ENCODE measurements at places on chromosomes 2 and 18. TPM values are rescaled to one million over a fixed set of nuclear protein-coding genes. Genes with fewer than 3 reads are reported as not detected.

DNA sequence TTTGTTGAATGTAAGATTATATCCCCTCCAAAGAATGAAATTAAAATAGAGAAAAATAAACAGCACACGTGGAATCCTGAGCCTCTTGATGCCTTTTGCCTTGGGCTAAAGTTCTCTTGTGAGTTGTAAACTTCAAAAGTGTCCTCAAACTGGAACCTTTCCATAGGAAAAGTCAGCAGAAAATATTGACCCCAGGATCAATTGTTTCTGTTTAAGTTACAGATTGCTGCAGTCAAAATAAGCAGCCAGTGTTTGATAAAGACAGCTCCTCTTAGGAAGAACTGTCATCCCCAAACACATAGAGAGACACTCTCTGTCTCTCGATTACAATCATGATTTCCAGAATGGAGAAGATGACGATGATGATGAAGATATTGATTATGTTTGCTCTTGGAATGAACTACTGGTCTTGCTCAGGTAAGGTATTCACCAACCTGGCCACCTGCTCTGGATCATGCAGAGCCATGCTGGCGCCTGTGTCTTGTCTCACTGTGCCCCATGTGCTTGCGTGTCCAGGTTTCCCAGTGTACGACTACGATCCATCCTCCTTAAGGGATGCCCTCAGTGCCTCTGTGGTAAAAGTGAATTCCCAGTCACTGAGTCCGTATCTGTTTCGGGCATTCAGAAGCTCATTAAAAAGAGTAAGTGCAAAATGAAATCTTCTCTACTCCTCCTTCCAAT, at the start of gene SPP2:
Gene SPP2 (plus strand): TSS at position 248 of the 681 bp plus-strand sequence. CDS start 85 bp downstream, at position 333.
- H3K27ac ChIP-seq, result no peak within 1 kb of the TSS
- no peaks in the 10 kb centered on the region for H3K27me3 ChIP-seq
- H3K4me1 ChIP-seq, result no peaks in the 10 kb centered on the region
- no peaks in the 10 kb centered on the region for H3K36me3 ChIP-seq

- H3K4me3 ChIP-seq, result no peak overlapping the region
- no peak for DNase-seq
- H3K36me3 ChIP-seq, result no peaks in the 10 kb centered on the region
- no peaks in the 10 kb centered on the region for H3K27me3 ChIP-seq
- H3K4me1 ChIP-seq, result no peaks in the 10 kb centered on the region
- H3K27ac ChIP-seq, result no peak overlapping the region
These were observed 178.9 kb upstream of the SERPINE2 start for GRCh38 chr2:224217962-224218347.

GRCh38 chr2:98084151-98084868, 2.7 kb upstream of the VWA3B start:
- peaks cover 17% of the 10 kb centered on the region for H3K4me1 ChIP-seq
- no peak overlapping the region for H3K4me3 ChIP-seq
- no peak overlapping the region for H3K27ac ChIP-seq
- DNase-seq, result no peak
- H3K36me3 ChIP-seq, result no peaks in the 10 kb centered on the region

Gene TIGD1
- 6.6 TPM for total RNA-seq

GRCh38 chr2:193114827-193115226, 920.1 kb upstream of the TMEFF2 start:
- no peak overlapping the region for H3K27ac ChIP-seq
- no peaks in the 10 kb centered on the region for H3K4me1 ChIP-seq
- no peaks in the 10 kb centered on the region for H3K36me3 ChIP-seq
- DNase-seq, result no peak

- peaks cover 51% of the 10 kb centered on the region for H3K4me1 ChIP-seq
- no peaks in the 10 kb centered on the region for H3K36me3 ChIP-seq
- H3K4me3 ChIP-seq, result no peak overlapping the region
- no peak for DNase-seq
- H3K27me3 ChIP-seq, result no peaks in the 10 kb centered on the region
- H3K27ac ChIP-seq, result no peak overlapping the region
These were observed 68.2 kb downstream of the HS1BP3 start for GRCh38 chr2:20582600-20583221.

DNA sequence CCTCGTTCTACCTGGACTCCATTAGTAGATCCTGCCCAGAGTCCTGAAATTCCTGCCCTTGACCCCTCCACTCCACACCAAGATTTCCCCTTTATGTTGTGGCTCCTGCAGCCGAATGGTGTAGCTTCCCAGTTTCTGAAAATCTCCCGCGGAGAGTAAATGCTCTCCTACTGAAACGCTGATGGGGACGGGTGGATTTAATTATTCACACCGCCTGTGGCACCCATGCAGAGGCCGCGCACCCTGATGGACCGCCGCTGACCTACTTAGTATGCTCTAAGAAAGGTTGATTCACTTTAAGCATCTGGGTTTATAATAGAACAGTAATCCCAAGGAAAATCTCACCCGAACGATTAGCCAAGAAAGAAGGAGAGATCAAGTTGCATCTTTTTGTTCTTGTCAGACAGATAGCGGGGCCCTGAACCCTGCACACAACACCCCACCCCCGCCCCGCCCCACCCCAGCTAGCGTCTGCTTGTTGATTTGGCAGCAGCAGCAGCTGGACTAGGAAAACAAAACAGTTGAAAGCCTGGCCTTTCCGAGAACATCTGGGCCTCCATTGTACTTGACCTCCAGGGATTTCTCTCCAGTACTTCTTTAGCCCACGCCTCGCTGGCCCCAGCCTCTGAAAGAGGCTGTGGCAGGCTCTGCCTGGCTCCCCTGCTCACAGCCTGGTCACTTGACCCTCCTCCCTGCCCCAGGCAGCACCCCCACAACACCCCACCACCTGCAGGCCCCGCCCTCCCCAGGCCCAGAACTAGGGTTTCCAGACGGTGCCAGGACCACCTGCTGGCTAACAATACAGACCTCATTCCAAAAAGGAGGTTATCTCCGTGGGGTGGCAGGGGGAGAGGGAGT, 53.6 kb downstream of the DPYSL5 start:
- H3K36me3 ChIP-seq, result no peaks in the 10 kb centered on the region
- H3K4me3 ChIP-seq, result no peak overlapping the region
- H3K27me3 ChIP-seq, result no peaks in the 10 kb centered on the region
- no peak for DNase-seq
- H3K27ac ChIP-seq, result no peak overlapping the region

GRCh38 chr18:78125206-78125896, 854.3 kb upstream of the SALL3 start:
- H3K27ac ChIP-seq, result no peak overlapping the region
- peaks cover 2% of the 10 kb centered on the region for H3K27me3 ChIP-seq
- no peaks in the 10 kb centered on the region for H3K4me1 ChIP-seq
- H3K36me3 ChIP-seq, result no peaks in the 10 kb centered on the region
- H3K4me3 ChIP-seq, result no peak overlapping the region
- no peak for DNase-seq

Gene MOCOS
- 6.3 TPM for total RNA-seq

Gene SCYGR3
- not detected for total RNA-seq

GRCh38 chr2:190875891-190876290, 4.7 kb upstream of the GLS start:
- no peak overlapping the region for H3K4me3 ChIP-seq
- no peak for DNase-seq
- no peaks in the 10 kb centered on the region for H3K27me3 ChIP-seq
- H3K4me1 ChIP-seq, result peaks cover 5% of the 10 kb centered on the region

- no peaks in the 10 kb centered on the region for H3K27me3 ChIP-seq
- no peak overlapping the region for H3K4me3 ChIP-seq
- H3K36me3 ChIP-seq, result peaks cover 52% of the 10 kb centered on the region
- peaks cover 4% of the 10 kb centered on the region for H3K4me1 ChIP-seq
These were observed 6.0 kb downstream of the TTC31 start for GRCh38 chr2:74488643-74489481.

GRCh38 chr2:4635289-4635688, 931.9 kb downstream of the DCDC2C start:
- H3K36me3 ChIP-seq, result no peaks in the 10 kb centered on the region
- no peaks in the 10 kb centered on the region for H3K4me1 ChIP-seq
- no peaks in the 10 kb centered on the region for H3K27me3 ChIP-seq
- DNase-seq, result no peak
- H3K27ac ChIP-seq, result no peak overlapping the region

Gene EIF4E2
- total RNA-seq, result 32.6 TPM

- H3K36me3 ChIP-seq, result no peaks in the 10 kb centered on the region
- no peak overlapping the region for H3K4me3 ChIP-seq
- no peak overlapping the region for H3K27ac ChIP-seq
- no peaks in the 10 kb centered on the region for H3K4me1 ChIP-seq
- no peak for DNase-seq
These were observed 725.1 kb downstream of the EPHA4 start for GRCh38 chr2:220847006-220847405.

GRCh38 chr2:186138845-186139244, 347.2 kb upstream of the ZC3H15 start:
- no peaks in the 10 kb centered on the region for H3K4me1 ChIP-seq
- no peaks in the 10 kb centered on the region for H3K27me3 ChIP-seq
- DNase-seq, result no peak
- no peak overlapping the region for H3K27ac ChIP-seq

Gene SLC5A7
- total RNA-seq, result not detected

Gene GNAL
- 8.7 TPM for total RNA-seq

GRCh38 chr2:127034051-127034450, 72.9 kb downstream of the BIN1 start:
- H3K27me3 ChIP-seq, result no peaks in the 10 kb centered on the region
- H3K4me3 ChIP-seq, result no peak overlapping the region
- no peaks in the 10 kb centered on the region for H3K4me1 ChIP-seq
- H3K27ac ChIP-seq, result no peak overlapping the region

Gene LRPPRC
- total RNA-seq, result 47.2 TPM

GRCh38 chr2:223044092-223044836, 7.7 kb upstream of the KCNE4 start:
- DNase-seq, result no peak
- peaks cover 4% of the 10 kb centered on the region for H3K4me1 ChIP-seq
- H3K36me3 ChIP-seq, result no peaks in the 10 kb centered on the region
- H3K27ac ChIP-seq, result no peak overlapping the region
